ENCODE measurements at places on chromosomes 3 and 15. TPM values are rescaled to one million over a fixed set of nuclear protein-coding genes. Genes with fewer than 3 reads are reported as not detected.
A peak's percentile ranks its signal among the peaks of the same experiment; 100 is the strongest.

GRCh38 chr15:79064496-79064895 lies 26.1 kb downstream of the RASGRF1 start:
- no peak for DNase-seq
- H3K36me3 ChIP-seq: no peaks in the 10 kb centered on the region
- no peak overlapping the region for H3K4me3 ChIP-seq
- no peaks in the 10 kb centered on the region for H3K4me1 ChIP-seq

DNA sequence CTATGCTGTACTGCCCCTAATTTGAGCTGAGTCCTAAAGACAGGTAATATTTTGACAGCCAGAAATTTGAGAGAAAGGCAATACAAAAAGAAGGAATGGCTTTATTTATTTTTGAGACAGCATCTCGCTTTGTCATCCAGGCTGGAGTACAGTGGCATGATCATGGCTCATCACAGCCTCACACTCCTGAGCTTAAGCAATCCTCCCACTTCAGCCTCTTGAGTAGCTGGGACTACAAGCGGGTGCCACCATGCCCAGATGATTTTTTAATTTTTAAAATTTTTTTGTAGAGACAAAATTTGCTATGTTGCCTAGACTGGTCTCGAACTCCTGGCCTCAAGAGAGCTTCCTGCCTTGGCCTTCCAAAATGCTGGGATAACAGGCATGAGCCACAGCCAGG lies 77.4 kb upstream of the SLC4A7 start:
- no peak for DNase-seq
- H3K27ac ChIP-seq: no peak overlapping the region
- no peaks in the 10 kb centered on the region for H3K36me3 ChIP-seq
- H3K4me1 ChIP-seq: no peaks in the 10 kb centered on the region
- no peaks in the 10 kb centered on the region for H3K27me3 ChIP-seq
- H3K4me3 ChIP-seq: no peak overlapping the region

GRCh38 chr3:57791245-57791644 lies 35.1 kb downstream of the SLMAP start:
- H3K4me1 ChIP-seq: no peaks in the 10 kb centered on the region
- H3K27me3 ChIP-seq: no peaks in the 10 kb centered on the region
- no peaks in the 10 kb centered on the region for H3K36me3 ChIP-seq
- no peak overlapping the region for H3K4me3 ChIP-seq
- DNase-seq: no peak

- no peak for DNase-seq
- no peak overlapping the region for H3K27ac ChIP-seq
- H3K4me3 ChIP-seq: no peak overlapping the region
- H3K27me3 ChIP-seq: no peaks in the 10 kb centered on the region
Measured at GRCh38 chr3:51585197-51585596, 46.7 kb downstream of the RAD54L2 start.

GRCh38 chr3:196677931-196678330 lies 34.1 kb downstream of the CEP19 start:
- no peak for DNase-seq
- H3K4me3 ChIP-seq: no peak overlapping the region
- H3K27me3 ChIP-seq: no peaks in the 10 kb centered on the region
- H3K36me3 ChIP-seq: no peaks in the 10 kb centered on the region
- peaks cover 11% of the 10 kb centered on the region for H3K4me1 ChIP-seq
- no peak overlapping the region for H3K27ac ChIP-seq

GRCh38 chr3:104526901-104527401 lies 839.8 kb upstream of the ALCAM start:
- no peak for DNase-seq
- no peaks in the 10 kb centered on the region for H3K36me3 ChIP-seq
- H3K4me1 ChIP-seq: no peaks in the 10 kb centered on the region
- no peak overlapping the region for H3K4me3 ChIP-seq
- no peak overlapping the region for H3K27ac ChIP-seq
- H3K27me3 ChIP-seq: no peaks in the 10 kb centered on the region

- H3K36me3 ChIP-seq: no peaks in the 10 kb centered on the region
- peaks cover 9% of the 10 kb centered on the region for H3K4me1 ChIP-seq
- H3K27ac ChIP-seq: no peak overlapping the region
- H3K27me3 ChIP-seq: no peaks in the 10 kb centered on the region
- DNase-seq: no peak
- H3K4me3 ChIP-seq: no peak overlapping the region
Measured at GRCh38 chr3:46107682-46108081, 80.4 kb upstream of the XCR1 start.

DNA sequence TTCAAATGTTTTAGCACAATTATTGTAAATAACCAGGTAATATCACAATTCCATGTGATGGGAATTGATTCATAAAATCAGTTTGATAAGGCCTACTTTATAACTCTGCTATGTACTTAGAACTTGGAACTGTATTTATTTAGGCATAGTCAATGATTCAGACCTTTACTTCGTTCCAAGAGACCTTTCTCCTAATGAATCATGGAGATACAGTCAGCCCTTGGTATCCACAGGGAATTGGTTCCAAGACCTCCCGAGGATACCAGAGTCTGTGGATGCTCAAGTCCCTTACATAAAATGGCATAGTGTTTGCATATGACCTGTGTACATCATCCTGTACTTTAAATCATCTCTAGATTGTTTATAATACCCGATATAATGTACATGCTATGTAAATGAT lies 60.8 kb upstream of the UMPS start:
- no peak for DNase-seq
- H3K4me3 ChIP-seq: no peak overlapping the region
- no peaks in the 10 kb centered on the region for H3K27me3 ChIP-seq
- no peak overlapping the region for H3K27ac ChIP-seq

DNA sequence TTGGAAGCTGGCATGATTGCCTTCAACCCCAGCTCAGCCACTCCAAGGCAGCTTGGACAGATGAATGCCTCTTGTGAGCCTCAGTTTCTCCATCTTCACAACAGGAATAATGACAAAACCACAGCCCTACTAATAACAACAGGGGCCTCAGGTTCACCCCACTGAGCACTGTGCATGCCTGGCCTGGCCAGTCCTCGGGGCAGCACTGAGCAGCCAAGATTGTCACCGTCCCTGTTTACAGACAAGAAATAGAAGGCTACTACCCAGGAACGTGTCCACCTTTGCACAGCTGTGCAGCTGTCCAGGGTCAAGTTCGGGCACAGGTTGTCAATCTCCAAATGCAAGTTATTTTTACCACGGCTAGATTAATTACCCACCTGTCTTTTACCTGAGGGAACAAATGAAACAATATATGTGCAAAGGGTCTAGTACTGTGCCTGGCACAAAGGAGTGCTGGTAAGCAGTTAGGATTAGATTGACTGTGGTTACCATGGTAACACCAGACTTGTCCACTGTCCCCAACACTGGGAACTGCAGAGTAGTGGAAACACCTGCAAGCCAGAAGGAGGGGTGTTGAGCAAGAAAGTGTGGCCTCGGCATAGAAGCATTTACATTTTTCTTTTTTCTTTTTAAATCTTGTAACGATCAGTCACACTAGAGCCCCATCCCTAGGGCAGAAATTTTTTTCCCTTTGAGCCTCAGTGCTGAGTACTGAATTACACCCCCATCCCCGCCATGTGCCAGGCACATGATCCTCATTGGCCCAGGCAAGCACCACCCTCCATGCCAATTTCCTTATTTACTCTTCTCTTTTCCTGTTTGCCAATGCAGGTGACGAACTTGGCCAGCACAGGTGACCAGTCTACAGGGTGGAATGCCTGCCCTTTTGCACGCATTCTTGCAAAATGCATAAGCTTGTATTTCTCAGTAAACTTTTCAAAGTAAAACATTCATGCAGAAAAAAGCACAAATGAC lies 66.3 kb upstream of the SLC6A6 start:
- no peaks in the 10 kb centered on the region for H3K27me3 ChIP-seq
- H3K4me3 ChIP-seq: no peak overlapping the region
- H3K27ac ChIP-seq: no peak overlapping the region
- H3K4me1 ChIP-seq: no peaks in the 10 kb centered on the region

DNA sequence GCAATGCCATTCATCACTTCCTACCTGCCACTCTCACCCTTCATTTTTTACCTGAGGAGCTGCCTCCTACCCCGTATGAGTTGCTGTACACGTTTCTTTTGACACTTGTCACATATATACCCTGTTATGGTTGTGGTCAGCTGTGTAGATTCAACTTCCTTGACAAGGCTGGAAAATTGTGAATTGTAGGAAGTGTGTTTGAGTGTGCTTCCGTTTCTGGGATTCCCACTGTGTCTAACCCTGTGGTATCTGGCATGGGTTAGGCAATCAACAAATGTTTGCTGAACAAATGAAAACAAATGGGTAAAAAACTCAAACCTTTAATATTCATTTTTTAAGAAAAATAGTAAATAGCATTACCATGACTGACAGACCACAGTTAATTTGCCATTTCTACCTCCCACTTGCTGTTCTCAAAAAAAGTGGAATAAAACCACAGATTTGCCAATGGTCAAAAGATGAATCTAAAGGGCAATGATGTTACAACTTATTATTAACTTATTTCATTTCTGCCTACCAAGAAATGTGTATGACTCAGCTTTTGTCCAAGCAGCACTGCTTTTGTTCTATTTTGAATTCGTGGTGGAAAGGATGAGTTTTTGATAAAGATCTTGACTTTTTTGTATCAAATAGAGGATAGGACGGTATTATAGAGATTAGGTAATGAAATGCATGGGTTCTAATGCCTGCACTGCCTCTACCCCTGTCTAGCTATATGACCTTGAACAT lies 404.6 kb downstream of the LPP start:
- no peaks in the 10 kb centered on the region for H3K36me3 ChIP-seq
- no peak overlapping the region for H3K27ac ChIP-seq
- H3K4me3 ChIP-seq: no peak overlapping the region
- peaks cover 20% of the 10 kb centered on the region for H3K4me1 ChIP-seq

- no peak for DNase-seq
- H3K27ac ChIP-seq: no peak overlapping the region
- H3K4me3 ChIP-seq: no peak overlapping the region
- no peaks in the 10 kb centered on the region for H3K36me3 ChIP-seq
- no peaks in the 10 kb centered on the region for H3K4me1 ChIP-seq
Measured at GRCh38 chr3:181497358-181497757, 214.4 kb upstream of the SOX2 start.

GRCh38 chr15:76340198-76340802 lies 3.7 kb downstream of the ISL2 start:
- peaks cover 62% of the 10 kb centered on the region for H3K4me1 ChIP-seq
- no peak overlapping the region for H3K27ac ChIP-seq
- DNase-seq: no peak
- H3K27me3 ChIP-seq: peaks cover 69% of the 10 kb centered on the region

- no peak for DNase-seq
- H3K4me3 ChIP-seq: no peak overlapping the region
- H3K4me1 ChIP-seq: no peaks in the 10 kb centered on the region
Measured at GRCh38 chr15:35603301-35603700, 57.3 kb upstream of the DPH6 start.

GRCh38 chr15:60539016-60539415 lies 60.1 kb upstream of the ICE2 start:
- H3K4me1 ChIP-seq: peaks cover 74% of the 10 kb centered on the region
- no peaks in the 10 kb centered on the region for H3K36me3 ChIP-seq
- DNase-seq: no peak
- peak overlapping the region; percentile 30 for H3K27ac ChIP-seq

- peaks cover 3% of the 10 kb centered on the region for H3K27me3 ChIP-seq
- H3K4me3 ChIP-seq: peak overlapping the region; percentile 83
- peak overlapping the region; percentile 52 for H3K27ac ChIP-seq
Measured at GRCh38 chr3:97821287-97821773, 481 bp upstream of the CRYBG3 start.

DNA sequence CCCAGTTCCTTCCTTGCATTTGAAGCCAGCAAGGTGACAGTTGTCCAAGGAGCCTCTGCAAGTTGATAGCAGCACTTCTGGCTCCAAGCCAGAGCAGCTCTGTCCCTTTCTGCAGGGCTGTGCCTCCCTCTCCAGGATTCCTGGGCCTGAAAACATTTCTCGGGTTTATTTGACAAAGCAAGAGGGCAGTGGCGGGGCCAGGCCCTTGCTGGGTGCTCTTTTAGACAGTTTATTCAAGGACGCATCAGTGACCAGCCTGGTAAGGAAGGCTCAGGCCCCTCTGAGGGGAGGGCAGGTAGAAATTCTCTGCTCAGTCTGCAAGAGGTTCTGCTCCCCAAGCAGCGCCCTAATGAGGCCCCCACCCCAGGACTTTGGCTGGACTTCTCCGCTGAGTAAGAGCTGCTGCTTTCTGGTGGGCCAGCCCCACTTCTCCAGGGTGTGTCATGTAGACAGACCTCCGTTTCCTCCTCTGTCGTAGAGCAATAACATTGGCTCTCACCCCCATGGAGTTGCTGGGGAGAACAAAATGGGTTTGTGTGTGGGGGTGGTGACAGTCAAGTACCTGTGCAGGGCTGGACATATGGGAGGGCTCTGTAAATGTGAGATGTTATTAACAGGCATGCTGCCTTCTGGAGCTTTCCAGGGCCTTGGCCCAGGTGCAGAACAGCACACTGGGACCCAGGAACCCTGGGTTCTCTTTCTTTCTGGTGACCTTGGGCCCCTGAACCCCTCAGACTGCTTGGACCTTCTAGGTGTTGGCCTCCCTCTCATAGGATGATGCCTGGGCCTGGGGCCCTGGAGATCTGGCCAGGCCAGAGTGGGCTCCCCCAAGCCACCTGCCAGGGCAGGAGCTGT lies 146.2 kb upstream of the TLE3 start:
- peaks cover 16% of the 10 kb centered on the region for H3K4me1 ChIP-seq
- no peak overlapping the region for H3K27ac ChIP-seq
- H3K36me3 ChIP-seq: no peaks in the 10 kb centered on the region
- no peaks in the 10 kb centered on the region for H3K27me3 ChIP-seq
- no peak overlapping the region for H3K4me3 ChIP-seq

DNA sequence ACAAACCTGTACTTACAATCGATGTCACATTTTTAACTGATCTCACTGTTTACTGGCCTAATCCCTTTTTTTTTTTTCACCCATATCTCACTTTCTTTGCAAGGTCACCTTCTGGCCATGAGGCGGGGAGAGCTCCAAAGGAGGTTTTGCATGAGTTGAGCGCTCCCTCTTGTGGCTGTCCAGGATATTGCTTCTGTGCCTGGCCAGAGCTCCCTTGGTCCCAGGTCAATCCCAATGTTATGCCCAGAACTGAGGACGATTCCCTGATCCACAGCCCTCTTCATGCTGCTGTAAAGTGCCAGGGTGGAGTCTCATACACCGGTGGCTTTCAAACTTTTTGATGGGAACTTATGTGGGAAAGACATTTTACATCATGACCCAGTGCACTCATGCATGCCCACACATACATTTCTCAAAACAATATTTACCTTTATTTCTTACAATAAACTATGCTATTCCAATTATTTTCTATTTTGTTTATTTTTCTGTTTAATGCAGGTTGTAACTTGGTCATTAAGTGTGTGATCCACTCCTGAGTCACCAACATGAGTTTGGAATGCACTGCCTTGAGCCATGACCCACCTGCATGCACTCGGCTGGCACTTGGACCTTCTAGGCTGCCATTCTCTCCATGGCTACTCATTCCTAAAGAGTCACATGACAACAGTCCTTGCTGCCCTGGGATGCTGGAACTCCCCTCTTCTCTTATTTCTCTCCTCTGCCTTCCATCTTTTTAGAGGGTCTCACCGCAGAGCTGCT lies 9.6 kb upstream of the SST start:
- H3K4me3 ChIP-seq: no peak overlapping the region
- no peaks in the 10 kb centered on the region for H3K4me1 ChIP-seq
- H3K27ac ChIP-seq: no peak overlapping the region
- H3K36me3 ChIP-seq: no peaks in the 10 kb centered on the region

GPR176 gene
- not detected for polyA plus RNA-seq

NR2E3 gene
- polyA plus RNA-seq: not detected

EPHA6 gene
- not detected for polyA plus RNA-seq

SERPINI2 gene
- not detected for polyA plus RNA-seq

SAMMSON gene
- polyA plus RNA-seq: not detected

TGM5 gene
- polyA plus RNA-seq: not detected

DCLK3 gene
- polyA plus RNA-seq: not detected

EPHB1 gene
- not detected for polyA plus RNA-seq

ZNF385D gene
- polyA plus RNA-seq: not detected

ZNF860 gene
- polyA plus RNA-seq: not detected

SLC7A14 gene
- polyA plus RNA-seq: not detected

CILP gene
- not detected for polyA plus RNA-seq

All from naive thymus-derived CD4-positive, alpha-beta T cell (primary cell).